ENCODE measurements at places on chromosomes 1 and 21.

DNA sequence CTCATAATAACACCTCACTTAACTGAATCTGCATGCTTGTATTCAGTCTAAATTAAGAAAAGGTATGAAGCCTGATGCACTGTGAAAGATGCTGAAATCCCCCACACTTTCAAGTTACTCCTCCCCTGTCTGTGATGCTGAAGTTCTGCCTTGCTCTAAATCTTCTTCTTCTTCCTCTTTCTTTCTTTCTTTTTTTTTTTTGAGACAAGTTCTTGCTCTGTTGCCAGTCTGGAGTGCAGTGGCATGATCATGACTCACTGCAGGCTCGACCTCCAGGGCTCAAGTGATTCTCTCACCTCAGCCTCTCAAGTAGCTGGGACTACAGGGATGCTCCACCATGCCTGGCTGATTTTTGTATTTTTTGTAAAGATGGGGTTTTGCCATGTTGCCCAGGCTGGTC is 231.0 kb upstream of the B3GALT2 start:
- DNase-seq, result peak; percentile 8

- no peak for DNase-seq
Observed at GRCh38 chr1:232667778-232668165, 37.8 kb upstream of the SIPA1L2 start.

- DNase-seq, result no peak
Observed at GRCh38 chr1:53139951-53140361, 2.5 kb downstream of the SLC1A7 start.

GRCh38 chr21:33857846-33858666 is 57.5 kb downstream of the ATP5PO start:
- no peak for DNase-seq

DNA sequence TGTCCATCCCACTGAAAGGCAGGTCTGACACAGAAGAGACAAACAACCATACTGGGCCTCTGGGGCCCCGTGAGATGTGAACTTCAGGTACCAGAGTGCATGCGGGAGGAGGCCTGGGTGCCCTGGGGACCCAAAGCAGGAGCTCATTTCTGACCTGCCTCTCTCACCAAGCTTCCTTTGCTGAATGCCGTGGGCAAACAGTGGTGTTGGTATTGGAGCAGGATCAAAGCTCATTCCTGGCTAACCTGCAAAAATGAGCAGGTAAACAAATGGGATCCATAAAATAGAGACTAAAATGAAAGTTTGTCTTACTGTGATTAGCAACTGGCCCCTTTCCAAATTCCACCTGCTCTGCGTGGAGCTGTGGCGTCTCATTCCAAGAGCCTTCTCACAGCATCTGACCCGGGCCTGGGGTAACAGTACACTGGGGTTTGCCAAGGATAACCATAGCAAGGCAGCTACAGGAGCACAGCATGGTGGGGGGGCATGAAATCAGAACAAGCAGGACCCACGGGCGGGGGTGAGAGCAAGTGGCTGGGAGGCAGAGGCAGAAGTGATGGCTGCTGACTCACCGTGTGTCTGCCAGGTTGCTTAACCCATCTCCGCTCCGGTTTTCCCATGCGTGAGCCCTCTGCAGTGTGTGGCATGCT is 103.6 kb downstream of the KIF26B start:
- DNase-seq, result no peak

- no peak for DNase-seq
Observed at GRCh38 chr1:210730023-210730422, 401.3 kb downstream of the HHAT start.

All from stimulated activated CD4-positive, alpha-beta T cell treated with anti-CD3 and anti-CD28 coated beads, Interleukin-15, amount 100 ng/mL, for 1 hour (primary cell).